Osteoblast (primary cell): ENCODE measurements at places on chromosomes 3 and 15.

GRCh38 chr3:116019254-116019763, 396.0 kb downstream of the GAP43 start:
- H3K4me3 ChIP-seq: no peak overlapping the region
- no peaks in the 10 kb centered on the region for H3K27me3 ChIP-seq
- no peak overlapping the region for H3K27ac ChIP-seq
- H3K4me1 ChIP-seq: no peaks in the 10 kb centered on the region
- H3K36me3 ChIP-seq: no peaks in the 10 kb centered on the region
- DNase-seq: no peak

DNA sequence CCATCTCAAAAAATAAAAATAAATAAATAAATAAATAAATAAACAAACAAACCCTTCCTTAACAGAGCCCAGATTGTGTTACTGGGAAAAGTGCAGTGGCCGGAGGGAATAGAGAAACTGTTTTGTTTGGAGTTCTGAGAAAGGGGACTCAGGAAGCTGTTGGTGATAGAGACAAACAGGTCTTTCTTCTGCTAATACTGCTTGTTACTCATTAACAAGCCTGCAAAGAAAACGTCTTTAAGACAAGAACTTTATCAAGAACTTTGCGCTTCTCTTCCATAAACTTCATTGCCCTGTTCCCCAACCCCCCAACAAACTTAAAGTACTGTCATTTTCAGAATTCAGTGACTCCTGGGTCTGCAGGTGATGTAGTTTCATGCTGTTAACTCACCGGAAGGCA, 68.8 kb upstream of the GSK3B start:
- H3K4me3 ChIP-seq: no peak overlapping the region
- DNase-seq: no peak
- H3K27me3 ChIP-seq: no peaks in the 10 kb centered on the region
- H3K27ac ChIP-seq: no peak overlapping the region

- no peaks in the 10 kb centered on the region for H3K4me1 ChIP-seq
- no peak for DNase-seq
- H3K36me3 ChIP-seq: no peaks in the 10 kb centered on the region
- H3K27ac ChIP-seq: no peak overlapping the region
- no peaks in the 10 kb centered on the region for H3K27me3 ChIP-seq
- H3K4me3 ChIP-seq: peak overlapping the region; percentile 56
Observed at GRCh38 chr15:24878153-24878552, 76.6 kb upstream of the SNRPN start.

GRCh38 chr3:17905996-17906395, 163.6 kb upstream of the TBC1D5 start:
- no peak overlapping the region for H3K27ac ChIP-seq
- DNase-seq: no peak
- H3K4me3 ChIP-seq: no peak overlapping the region
- H3K27me3 ChIP-seq: no peaks in the 10 kb centered on the region

- no peak for DNase-seq
- peaks cover 19% of the 10 kb centered on the region for H3K36me3 ChIP-seq
- H3K4me3 ChIP-seq: no peak overlapping the region
- no peak overlapping the region for H3K27ac ChIP-seq
Observed at GRCh38 chr3:67006460-67006859, 8.4 kb downstream of the KBTBD8 start.
